ENCODE measurements at places on chromosomes 12 and 14.

GRCh38 chr14:68492381-68493151, 300.3 kb downstream of the ZFP36L1 start:
- no peak for DNase-seq

GRCh38 chr14:89750908-89751392, 203.6 kb downstream of the EFCAB11 start:
- DNase-seq: no peak

GRCh38 chr12:100447381-100447780, 26.3 kb upstream of the NR1H4 start:
- no peak for DNase-seq

- no peak for DNase-seq
Observed at GRCh38 chr12:87814625-87815024, 214.6 kb downstream of the C12orf50 start.

GRCh38 chr12:102407776-102408486, 72.4 kb downstream of the IGF1 start:
- DNase-seq: no peak

DNA sequence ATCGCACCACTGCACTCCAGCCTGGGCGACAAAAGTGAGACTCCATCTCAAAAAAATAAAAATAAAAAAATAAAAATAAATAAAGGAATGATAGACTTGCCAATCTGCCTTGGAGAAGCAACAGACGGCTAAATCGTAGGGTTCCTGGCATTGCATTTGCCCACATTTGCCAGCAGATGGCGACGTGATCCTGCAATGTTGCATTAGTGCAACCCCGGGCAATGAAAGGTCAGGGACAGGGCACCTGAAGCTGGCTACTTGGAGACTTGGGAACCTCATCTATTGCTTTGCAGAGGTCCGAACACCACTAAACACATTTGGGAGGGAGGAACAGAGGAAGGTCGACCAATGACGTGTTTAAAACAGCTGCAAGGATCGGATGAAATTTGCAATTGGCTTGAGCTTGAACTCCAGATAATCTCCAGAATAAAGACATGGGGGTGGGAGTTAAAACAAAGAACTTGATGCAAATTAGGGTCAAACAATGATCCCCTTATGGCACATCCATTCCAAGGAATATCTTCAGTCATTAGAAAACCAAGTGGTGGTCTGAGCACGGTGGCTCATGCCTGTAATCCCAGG, 34.6 kb downstream of the SPRING1 start:
- DNase-seq: peak; percentile 26

- DNase-seq: no peak
Observed at GRCh38 chr14:89550821-89551220, 133.8 kb upstream of the FOXN3 start.

DNA sequence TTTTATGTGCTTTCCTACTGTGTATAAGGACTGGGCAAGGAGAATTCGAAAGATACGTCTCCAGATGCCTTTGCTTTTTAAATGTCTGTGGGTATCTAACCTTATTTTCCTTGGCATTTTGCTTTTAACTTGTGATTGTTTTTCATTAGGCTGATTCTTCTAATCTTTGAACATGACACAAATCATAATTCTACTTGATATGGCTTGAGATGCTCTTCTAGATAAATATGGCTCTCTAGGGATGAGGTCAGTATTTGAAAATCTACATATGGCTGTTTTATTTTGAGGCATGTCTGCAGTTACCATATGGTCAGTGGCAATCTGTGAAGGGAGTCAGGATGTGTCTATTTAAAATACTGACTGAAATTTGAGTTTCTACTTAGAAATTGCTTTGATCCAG, 139.2 kb downstream of the SLC2A13 start:
- no peak for DNase-seq

GRCh38 chr14:51513933-51514332, 137.8 kb upstream of the FRMD6 start:
- DNase-seq: no peak

- DNase-seq: no peak
Observed at GRCh38 chr12:46608431-46609272, 217.1 kb downstream of the SLC38A4 start.

- DNase-seq: no peak
Observed at GRCh38 chr14:31895206-31895605, 181.9 kb upstream of the ARHGAP5 start.

- DNase-seq: no peak
Observed at GRCh38 chr12:3924761-3925160, 51.6 kb upstream of the PARP11 start.

- DNase-seq: no peak
Observed at GRCh38 chr12:118560733-118561132, 184.4 kb downstream of the SUDS3 start.

GRCh38 chr12:127785540-127785939, 481.4 kb upstream of the TMEM132C start:
- no peak for DNase-seq

DNA sequence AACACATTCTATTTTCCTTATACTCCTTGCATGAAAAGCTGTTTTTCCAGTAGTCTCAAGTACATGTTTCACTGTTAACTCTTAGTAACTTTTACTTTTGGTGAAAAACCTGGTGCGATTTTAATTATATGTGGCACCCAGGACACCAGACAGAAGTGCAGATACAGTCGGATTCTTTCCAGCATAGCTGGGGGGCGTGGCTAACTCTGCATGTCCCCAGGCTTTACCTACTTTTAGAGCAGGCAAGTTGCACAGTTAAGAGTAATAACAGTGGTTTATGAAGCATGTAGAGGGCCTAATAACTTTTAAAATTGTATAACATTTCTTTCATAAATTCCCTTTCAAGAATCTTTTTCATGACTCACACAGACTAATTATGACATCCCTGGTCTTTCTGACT, 70.7 kb downstream of the HSD17B6 start:
- DNase-seq: no peak

DNA sequence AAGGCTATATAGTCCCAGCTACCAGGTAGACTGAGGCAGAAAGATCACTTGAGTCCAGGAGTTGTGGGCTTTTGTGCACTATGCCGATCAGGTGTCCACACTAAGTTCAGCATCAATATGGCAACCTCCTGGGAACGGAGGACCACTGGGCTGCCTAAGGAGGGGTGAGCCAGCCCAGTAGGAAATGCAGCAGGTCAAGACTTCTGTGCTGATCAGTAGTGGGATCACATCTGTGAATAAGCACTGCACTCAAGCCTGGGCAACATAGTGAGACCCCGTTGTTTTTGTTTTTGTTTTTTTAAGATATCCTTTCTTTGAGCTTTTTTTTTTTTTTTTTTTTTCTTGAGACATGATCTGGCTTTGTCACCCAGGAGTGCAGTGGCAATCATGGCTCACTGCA, 135.8 kb upstream of the AEBP2 start:
- DNase-seq: no peak
